GOT3 (cell line): ENCODE measurements at places on chromosomes 1 and 21.

- no peak for DNase-seq
Observed at GRCh38 chr1:102942324-102942723, 166.0 kb downstream of the COL11A1 start.

DNA sequence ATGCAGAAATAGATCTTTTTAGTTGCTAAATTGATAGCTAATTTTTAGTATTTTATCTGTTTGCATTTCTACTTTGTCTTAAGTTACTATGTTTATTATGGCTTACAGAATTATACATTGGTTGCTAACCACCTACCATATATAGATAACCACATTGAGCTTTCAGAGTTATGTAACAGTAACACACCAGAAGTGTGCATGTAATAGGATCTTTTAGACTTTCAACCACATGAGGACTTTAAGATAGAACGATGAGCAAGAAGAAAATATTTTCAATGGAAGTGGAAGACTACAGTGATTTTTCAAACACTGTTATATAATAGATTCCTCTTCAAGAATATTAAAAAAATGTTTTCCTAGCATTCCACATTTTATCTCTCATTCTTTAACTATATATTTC, 28.8 kb downstream of the TOR1AIP1 start:
- DNase-seq = no peak

GRCh38 chr21:29168891-29169315, 38.5 kb downstream of the MAP3K7CL start:
- DNase-seq = no peak

- no peak for DNase-seq
Observed at GRCh38 chr1:50604580-50604979, 181.3 kb upstream of the DMRTA2 start.

- no peak for DNase-seq
Observed at GRCh38 chr1:29956349-29957030, 720.2 kb downstream of the PTPRU start.

GRCh38 chr21:46154155-46154954, 1.0 kb downstream of the FTCD start:
- no peak for DNase-seq

GRCh38 chr1:26288311-26288941, 8.5 kb downstream of the SH3BGRL3 start:
- no peak for DNase-seq

- DNase-seq = no peak
Observed at GRCh38 chr1:115647507-115647906, 5.7 kb downstream of the VANGL1 start.

- DNase-seq = no peak
Observed at GRCh38 chr1:37497832-37498231, 16.7 kb downstream of the MEAF6 start.

GRCh38 chr1:164598719-164599118, 39.7 kb downstream of the PBX1 start:
- no peak for DNase-seq

GRCh38 chr1:160777486-160778089, 18.4 kb upstream of the LY9 start:
- no peak for DNase-seq

DNA sequence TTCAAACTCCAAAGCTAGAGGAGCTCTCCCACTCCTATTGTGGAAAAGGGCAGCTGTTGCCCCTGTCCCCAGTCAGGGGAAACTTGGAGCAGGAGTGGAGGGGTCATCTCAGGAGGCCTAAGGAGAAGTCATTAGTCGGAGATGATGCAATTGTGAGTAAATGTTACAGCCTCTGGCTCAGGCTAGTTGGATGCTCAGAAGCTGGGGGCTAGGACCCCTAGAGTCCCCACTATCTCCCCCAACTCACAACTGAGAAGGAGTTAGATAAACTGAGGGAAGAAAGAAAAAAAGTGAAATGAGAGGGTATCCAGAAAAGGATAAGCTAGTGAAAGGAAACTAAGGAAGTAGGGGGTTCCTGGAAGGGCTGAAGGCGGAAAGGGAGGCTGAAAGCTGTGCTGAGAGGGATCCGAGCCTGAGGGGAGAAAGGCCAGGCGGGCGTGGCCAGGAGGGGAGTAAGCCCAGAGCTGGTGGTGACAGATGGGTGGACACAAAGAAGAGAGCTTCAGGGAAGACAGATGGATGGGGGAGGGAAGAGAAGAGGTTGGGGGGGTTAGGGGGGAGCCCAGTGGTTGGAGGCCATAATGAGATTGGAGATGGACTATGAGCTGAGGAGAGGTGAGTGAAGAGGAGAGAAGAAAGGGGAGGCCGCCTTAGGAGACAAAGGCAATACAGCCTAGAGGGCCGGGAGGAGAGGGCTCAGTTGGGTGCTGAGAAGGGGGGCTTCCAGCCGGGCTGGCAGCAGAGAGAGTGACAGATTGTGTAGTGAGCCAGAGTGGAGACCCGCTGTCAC, 4.5 kb upstream of the NHLH1 start:
- no peak for DNase-seq

- no peak for DNase-seq
Observed at GRCh38 chr1:230284891-230285290, 141.2 kb downstream of the PGBD5 start.

DNA sequence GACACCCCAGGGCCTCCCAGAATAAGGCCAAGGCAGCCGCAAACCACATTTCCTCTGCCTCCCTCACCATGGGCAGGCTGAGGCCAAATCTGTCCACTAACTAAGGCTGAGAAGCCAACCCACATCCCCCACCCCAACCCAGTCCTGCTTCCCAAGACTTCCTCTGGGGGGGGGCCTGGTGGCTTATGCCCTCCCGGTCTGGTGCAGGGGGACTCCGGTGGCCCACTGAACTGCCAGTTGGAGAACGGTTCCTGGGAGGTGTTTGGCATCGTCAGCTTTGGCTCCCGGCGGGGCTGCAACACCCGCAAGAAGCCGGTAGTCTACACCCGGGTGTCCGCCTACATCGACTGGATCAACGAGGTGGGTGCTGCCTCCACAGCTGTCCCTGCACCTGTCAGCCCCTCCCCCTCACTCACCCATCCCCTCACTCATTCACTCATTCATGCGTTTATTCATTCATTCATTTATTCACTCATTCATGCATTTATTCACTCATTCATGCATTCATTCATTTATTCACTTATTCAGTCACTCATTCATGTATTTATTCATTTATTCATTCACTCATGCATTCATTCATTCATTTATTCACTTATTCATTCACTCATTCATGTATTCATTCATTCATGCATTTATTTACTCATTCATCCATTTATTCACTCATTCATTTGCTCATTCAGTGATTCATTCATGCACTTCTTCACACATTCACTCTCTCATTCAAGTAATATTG, 7.3 kb downstream of the CTRC start:
- DNase-seq = no peak

- DNase-seq = no peak
Observed at GRCh38 chr1:98403963-98404480, 257.5 kb upstream of the SNX7 start.

DNA sequence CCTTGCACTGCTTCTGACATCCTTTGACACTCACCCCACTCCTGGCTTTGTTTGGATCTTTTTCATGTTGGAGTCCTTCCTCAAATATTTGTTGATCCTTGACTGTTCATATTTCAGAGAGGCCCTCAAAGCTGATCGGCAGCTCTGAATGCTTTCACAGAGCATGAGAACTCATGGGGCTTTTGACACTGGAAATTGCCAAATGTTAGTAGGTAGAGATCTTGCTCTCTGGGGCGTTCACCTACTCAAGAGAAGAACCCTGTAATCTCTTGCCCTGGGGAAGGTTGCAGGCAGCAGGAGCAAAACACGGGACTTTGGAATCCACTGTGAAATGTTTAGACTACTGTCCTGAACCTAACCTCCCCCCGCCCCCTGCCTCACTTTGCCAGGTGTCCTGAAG, 67.4 kb upstream of the STUM start:
- DNase-seq = no peak

GRCh38 chr1:37481289-37482003, 7.1 kb downstream of the ZC3H12A start:
- no peak for DNase-seq

DNA sequence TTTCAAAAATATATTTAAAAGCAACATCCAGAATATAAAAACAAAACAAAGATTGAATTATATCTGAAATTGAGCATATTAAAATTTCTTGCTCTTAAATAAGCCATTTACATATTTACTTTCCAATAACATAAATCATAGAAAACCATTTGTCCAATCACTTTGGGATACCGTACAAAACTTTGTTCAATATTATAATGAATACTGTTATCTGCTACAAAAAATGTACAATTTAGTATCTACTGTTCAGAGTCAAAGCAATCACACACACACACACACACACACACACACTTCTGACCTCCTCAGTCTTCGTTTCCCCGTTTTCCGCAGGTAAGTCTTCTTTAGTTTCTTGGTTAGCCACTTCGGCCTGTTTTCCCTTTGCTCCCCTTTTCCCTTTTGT, 4.0 kb downstream of the HMGN1 start:
- no peak for DNase-seq

GRCh38 chr1:208528578-208529240, 284.5 kb upstream of the PLXNA2 start:
- no peak for DNase-seq

DNA sequence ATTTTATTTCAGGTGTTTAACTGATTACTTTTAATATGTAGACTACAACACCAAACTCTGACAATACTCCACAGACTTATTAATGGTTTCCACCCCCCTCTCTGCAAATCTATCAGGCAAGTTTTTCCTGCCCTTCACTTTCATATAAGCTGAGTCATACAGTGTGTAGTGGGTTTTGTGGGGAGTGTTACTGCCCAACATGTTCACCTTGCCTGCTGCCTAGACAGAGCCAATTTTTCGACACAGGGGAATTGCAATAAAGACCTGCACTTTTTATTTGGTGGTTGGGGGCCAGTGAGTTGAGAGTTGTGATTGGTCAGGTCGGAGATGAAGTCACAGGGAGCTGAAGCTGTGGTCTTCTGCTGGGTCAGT, 119.7 kb downstream of the PPIAL4G start:
- no peak for DNase-seq

DNA sequence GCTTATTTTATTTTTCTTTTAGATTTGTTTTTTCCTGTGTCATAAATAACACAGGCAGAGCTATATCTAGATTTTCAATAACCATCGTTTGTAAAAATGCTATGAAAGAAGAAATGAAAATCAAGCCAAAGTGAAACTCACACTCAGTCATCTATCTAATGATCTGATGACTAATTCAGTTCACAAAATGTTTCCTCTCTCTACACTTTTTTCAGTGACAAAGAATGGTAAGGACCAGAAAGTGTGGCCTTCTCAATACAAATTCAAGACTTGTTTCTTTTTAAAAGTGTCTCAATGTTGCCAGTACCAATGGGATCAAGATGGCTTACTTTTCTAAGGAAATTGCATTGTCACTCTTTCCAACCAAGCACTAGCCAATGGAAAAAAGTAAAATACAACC, 282.8 kb upstream of the PKN2 start:
- DNase-seq = no peak

- no peak for DNase-seq
Observed at GRCh38 chr1:117436513-117436912, 69.3 kb downstream of the MAN1A2 start.

DNA sequence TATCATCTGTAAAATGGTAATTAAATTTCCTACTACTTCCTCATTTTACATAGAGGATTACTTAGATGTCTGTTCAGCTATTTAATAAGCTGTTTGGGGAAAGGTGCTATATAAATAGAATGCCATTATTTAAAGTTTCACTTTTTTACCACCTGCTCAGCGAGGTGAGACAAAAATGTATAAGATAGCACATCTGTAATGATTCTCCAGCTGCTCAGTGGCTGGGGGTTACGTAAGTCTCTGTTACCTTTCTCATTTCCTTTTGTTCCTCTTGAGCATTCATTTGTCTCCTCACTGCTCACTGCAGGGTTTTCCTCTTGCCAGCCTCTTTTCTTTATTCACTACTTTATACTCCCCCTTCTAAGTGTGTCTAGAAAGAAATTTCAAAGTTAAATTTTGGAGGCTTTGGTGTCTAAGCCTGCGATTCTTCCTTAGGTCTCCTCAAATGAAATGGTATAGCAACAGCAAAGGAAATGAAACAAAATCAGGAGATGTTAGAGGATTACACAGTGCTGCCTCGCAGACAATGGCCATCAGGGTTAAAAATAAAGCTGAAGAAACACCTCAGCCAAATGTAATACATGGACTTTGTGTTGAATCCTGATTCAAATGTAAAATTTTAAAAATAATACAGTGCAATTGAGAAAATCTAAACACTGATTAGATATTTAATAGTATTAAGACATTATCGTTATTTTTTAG, 6.8 kb downstream of the RGS8 start:
- DNase-seq = no peak

DNA sequence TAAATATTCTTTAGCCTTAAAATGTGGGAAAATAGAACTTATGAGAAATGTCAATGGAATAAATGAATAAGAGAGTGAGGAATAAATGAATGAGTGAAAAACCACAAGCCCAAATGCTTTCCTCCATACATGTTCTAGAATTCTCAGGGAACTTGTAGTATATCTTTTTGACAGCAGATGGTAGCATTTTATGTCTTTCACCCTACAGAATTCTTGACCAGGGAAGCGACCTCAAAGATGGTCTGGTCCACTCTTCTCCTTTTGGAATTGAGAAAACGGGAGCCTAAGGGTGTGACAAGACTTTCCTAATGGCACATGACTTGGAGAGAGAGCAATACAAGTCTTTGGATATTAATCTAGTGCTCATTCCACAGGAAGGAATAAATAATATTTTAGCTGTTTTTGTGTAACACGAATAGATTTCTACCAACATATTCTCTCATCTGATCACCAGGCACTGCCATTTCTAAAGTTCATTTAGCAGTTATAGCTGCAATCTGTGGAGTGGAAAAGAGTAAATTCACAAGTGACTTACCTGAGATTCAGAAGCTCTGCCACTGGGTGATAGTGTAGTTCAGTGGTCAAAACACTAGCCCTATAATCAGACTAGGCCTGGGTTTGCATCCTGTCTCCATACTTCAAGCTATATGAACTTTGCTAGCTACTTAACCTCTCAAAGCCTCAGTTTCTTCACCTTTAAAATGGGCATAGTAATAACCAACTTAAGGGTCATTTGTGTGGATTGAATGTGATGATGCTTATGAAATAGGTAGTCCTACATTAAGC, 15.0 kb upstream of the F5 start:
- no peak for DNase-seq
